Tibial nerve (tissue), 4 donors: ENCODE measurements at places on chromosomes 11 and 22. TPM values are rescaled to one million over a fixed set of nuclear protein-coding genes. Genes with fewer than 3 reads are reported as not detected.

ZDHHC13 gene
- total RNA-seq: 5.9 TPM

GPR83 gene
- not detected for total RNA-seq

EMID1 gene
- total RNA-seq: 9.9 TPM

C11orf42 gene
- total RNA-seq: not detected

IGSF9B gene
- total RNA-seq: 5.1 TPM

RHOD gene
- 23.6 TPM for total RNA-seq
